Activated CD8-positive, alpha-beta memory T cell treated with anti-CD3 and anti-CD28 coated beads, Interleukin-2, amount 50 U/mL, for 4 hours (primary cell): ENCODE measurements at places on chromosomes 11 and 22.

DNA sequence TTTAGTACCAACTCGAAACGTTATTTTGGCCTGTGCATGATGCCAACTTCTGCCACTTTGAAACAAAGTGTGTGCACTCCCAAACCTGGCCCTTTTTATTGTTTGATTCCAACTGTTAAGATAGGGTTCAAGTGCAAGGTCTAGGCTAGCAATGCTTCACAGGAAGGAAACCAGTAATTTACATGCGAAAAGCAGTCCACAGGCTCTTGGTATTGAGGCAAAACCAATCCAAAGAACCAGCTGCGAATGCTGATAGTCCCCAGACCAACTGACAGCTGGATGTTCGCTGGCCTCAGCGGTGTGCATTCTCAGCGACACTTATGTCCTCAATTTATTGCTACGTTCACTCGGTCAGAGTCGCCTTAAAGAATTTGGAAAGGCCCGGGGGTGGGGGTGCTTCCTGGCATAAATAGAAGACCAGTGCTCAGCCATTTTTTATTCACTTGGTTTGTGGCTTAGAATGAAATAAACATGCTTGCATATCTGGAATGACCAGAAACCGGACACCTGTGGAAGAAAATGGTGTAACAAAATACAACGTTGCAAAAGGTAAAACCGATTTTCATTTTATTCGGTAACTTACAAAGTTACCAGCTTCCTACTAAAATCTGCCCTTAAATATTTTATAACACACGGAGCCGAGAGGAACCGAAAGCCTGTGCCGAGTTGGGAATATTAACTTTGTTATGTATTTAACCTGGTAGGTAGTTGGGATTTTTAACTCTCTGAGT, 1.6 kb downstream of the CPT1A start:
- DNase-seq = no peak

DNA sequence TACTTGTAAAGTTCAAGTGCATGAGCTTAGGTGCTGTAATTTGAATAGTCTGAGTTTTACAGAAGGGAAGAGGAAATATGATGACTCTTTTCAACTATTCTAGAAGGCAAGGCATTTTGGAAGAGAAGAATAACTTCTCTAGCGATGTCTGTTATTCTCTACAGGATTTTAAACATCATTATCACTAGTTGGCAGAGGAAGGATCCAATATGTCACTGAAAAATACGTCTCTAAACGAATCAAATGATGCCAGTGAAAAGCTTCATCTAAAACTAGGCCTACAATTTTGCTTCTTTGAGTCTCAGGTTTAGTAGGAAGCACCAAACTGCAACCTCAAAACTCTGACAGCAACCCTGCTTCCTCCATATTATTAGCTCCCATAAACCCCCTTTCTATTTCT, 581.4 kb downstream of the DLG2 start:
- DNase-seq = no peak

- no peak for DNase-seq
Measured at GRCh38 chr11:115313224-115313838, 190.9 kb downstream of the CADM1 start.

DNA sequence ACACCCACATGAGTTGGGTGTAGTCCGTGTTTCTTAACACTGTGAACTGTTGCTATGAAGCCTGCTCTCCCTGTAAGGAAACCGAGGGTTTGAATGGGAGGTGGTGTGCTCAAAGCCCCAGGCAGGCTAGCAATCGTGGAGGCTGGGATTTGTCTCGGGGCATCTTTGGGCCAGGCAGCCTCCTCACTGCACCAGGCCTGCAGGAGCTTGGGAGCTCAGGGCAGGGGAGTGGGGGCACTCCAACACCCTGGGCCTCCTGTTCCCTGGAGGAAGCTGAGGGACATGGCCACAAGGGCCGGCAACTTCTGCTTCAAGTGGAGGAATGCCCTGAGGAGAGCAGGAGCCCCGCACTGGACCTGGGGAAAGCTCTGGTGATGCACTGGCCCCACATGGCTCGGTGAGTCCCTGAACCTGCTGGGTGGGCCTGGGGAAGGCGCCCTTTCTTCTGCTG, 164.7 kb upstream of the B3GAT1 start:
- DNase-seq = no peak

GRCh38 chr11:6545917-6546605, 49.0 kb downstream of the DNHD1 start:
- DNase-seq = no peak

GRCh38 chr11:2944530-2944929, 15.3 kb upstream of the PHLDA2 start:
- no peak for DNase-seq

- DNase-seq = no peak
Measured at GRCh38 chr11:17989306-17989705, 23.5 kb downstream of the SERGEF start.

DNA sequence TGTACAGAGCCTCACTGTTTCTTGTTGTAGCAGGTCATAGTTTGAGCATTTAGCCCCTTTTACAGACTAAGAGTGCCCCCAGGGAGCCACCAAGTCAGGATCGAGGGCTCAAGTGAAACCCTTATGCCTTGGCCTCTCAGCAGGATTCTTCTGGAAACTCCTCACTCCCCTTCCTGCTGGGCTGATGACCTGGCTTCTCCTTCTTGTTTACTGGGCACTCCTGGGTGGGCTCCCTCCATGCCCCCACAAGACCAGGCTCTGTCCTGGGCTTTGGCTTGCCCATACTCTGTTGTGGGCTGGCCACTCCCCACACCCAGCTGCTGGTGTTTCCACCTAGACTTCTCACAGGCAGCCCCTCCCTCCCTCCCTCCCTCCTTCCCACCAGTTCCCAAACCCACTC, 69.6 kb downstream of the MED15 start:
- DNase-seq = peak; percentile 12

DNA sequence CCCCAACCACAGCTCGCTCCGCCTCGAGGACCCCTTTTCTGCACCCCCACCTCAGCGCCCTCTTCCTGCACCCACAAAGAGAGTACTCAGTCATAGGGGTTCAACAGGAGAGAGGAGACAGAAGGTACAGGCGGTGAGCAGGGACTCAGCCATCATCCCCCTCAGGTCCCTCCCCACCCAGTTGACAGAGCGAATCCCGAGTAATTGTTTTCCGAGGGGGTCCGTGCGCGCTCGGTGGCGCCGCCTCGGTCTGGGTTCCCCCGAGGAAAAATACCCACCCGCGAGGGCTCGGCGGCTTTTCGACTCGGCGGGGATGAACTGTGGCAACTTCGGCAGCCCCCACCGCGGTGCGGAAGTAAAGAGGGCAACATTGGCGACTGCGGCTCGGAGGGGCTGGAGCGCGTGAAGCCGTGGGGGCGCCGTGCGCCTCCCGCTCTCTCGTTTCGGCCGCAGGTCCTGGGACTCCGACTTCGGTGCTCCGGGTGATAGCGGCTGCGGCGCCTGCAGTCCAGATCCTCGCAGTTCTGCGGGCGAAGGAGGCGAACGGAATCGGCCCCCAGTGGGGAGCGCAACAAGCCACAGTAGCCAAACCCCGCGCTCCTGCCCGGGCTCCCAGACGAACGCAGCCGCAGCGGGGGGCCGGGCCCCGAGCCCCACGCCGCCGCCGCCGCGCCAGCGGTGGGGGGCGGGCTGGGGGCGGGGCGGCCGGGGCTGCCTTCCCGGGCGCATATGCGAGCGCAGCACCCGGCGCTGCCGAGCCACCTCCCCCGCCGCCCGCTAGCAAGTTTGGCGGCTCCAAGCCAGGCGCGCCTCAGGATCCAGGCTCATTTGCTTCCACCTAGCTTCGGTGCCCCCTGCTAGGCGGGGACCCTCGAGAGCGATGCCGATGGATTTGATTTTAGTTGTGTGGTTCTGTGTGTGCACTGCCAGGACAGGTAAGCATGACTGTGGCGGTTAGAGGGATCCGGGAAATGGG, at the start of gene NELL1:
NELL1 (plus strand) TSS at position 743 of the 976 bp plus-strand sequence.
- DNase-seq = no peak

DNA sequence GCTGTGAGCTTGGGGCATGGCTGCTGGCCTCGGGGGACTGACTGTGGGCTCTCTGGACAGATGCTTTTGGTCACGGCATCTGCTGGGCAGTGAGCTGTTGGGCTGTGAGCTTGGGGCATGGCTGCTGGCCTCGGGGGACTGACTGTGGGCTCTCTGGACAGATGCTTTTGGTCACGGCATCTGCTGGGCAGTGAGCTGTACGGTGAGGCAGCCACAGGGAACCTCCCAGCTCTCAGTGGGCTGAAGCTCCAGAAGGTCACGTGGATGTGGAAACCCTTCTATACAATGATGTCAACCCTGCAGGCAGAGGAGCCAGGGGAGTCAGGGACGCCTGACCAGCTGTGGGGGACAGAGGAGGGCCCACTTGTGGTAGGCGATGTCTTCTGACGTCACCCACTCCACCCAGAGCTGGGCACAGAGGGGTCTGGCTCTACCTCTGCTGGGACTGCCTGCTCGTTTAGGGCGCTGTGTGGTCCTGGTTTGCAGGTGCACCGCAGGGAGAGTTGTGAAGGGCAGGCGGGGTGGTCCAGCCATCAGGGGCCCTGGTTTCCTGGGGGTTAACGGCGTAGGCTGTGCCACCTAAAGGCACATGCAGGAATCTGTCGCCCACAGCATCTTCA, 1331.3 kb downstream of the BRD1 start:
- no peak for DNase-seq

DNA sequence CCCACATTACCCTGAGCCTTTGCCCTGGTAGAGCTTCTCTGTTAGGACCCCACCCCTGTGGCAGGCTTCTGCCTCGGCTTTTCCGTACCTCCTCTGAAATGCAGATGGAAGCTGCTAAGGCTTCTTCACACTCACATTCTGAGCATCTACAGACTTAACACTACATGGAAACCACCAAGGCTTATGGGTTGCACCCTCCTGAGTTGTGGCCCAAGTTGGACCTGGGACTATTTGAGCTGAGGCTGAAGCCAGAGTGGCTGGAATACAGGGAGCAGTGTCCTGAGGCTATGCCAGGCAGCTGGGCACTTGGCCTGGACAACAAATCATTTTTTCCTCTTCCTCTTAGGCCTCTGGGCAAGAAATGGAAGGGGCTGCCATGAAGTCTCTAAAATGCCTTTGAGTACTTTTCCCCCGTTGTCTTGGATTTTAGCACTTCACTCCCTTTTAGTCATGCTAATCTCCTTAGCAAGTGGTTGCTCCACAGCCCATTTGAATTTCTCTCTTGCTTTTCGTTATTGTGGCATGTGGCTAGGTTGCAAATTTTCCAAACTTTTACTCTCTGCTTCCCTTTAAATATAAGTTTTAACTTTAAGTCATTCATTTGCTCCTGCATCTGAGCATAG, 114.8 kb upstream of the FIBIN start:
- DNase-seq = no peak

DNA sequence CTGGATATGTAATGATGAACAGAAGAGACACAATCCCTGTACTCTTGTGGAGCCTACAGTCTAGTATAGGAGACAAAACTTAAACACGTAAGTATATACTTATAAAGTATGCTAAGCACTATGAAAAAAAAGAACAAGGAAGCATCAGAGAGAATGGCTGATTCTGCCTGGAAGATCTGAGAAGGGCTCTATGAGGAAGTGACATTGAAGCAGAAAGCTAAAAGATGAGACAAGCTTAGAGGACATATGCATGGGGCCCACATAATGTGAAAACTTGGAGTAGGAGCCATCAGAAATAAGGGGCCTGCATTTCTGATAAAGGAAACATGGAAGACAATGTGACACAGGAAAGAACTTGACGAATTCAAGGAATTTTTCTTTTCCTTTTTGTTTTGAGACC, 16.6 kb downstream of the SAA1 start:
- DNase-seq = no peak

DNA sequence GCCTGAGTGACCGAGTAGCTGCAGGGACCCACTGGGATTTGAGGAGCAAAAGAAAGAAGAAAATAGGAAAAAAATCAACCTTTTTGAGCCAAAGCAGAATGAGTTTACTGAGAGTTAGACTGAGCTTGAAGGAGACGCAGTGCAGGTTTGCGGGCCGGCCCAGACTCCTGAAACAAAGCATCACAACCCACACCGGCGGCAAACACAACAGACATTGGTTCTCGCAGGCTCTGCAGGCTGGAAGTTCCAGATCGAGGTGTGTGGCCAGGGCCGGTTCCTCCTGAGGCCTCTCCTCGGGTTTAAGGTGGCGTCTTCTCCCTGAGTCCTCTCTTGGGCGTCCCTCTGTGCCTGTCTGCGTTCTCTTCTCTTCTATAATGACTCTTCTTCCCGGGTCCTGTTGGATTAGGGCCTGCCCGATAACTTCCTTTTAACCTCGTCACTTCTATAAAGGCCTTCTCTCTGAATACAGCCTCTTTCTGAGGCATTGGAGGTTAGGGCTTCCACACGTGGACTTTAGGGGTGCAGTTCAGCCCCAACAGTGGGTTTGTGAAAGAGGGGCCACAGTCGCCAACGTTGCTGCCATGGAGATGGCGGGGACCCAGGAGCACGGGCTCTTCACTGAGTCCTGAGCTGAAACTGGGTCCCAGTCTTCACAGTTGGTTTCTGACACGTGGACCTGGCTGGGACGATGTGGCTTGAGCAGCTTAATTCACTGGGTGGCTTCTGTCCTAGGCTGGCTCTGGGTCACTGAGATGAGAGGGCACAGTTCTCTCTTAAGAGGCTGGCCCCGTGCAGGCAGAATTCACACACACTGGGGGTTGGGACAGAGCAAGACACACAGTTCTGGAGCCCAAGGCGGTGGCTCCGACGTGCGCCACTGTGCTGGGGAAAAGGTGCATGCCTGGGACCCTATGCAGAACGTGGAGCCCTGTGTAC, 1047.7 kb downstream of the BRD1 start:
- DNase-seq = no peak

DNA sequence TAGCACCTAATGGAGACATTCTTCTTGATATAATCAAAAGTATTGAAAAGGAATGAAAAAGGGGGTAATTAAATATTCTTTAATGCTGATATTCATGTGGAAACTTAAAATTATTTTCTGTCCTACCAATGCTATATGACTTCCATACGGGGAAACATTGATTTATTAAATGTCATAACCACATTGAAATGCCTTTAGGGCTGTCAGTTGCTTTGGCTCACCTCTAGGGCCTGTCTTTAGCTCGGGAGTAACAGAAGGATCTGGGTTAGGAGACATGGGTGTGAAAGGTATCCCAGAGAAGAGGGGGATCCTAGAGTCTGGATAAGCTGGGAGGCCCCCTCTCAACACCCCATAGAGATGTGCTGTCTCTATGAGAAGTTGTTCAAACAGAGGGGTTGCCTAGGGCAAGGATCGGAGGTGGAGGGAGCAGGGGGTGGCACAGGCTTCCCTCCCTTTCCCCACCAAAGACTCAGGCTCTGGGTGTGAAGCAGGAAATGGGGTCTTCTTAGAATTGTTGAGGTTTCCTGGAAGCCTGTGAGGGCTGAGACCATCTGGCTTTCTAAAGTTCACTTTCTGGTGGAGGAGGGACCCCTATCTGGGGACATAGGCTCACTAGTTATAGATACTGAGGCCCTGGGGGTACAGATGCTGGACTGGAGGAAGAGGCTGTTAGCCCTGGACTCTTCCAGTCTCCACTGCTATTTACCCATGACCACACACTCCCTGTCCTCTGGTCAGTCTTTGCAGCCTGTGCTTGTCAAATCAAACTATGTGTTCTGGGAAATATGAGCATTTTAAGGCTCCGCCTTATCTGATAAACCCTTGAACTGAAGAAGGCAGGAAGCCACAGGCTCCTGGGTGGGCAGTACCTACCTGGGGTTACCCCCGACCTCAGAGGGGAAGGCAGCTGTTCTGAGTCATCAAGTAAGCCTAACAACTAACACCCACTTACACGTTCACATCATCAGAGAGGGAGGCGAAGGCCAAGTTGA, 55.8 kb upstream of the RRAS2 start:
- DNase-seq = peak; percentile 76
